Activated CD8-positive, alpha-beta memory T cell treated with anti-CD3 and anti-CD28 coated beads, Interleukin-2, amount 10 ng/mL, durations not matched to agents 7 days and 5 days (primary cell): ENCODE measurements at places on chromosomes 7 and 10. TPM values are rescaled to one million over a fixed set of nuclear protein-coding genes. Genes with fewer than 3 reads are reported as not detected.
A peak's percentile ranks its signal among the peaks of the same experiment; 100 is the strongest.

DNA sequence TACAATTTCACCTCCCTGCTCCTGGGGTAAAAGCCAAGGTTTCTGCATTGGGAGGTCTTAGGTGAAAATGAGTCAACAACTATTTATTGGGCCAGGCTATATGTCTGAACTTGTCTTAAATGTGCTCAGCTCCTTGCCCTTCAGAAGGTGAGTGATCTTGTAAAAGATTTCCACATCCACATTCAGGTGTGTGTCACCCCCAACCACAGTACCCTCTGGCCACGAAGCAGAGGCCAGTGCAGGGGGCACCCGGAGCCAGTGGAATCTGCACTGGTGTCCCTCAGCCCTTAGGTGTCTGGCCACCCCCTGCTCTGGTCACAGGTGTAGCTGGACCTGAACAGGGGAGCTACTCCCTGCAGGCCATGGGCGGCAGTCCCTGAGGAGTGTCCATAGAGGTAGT lies 198.5 kb downstream of the PAXIP1 start:
- no peak for DNase-seq

DNA sequence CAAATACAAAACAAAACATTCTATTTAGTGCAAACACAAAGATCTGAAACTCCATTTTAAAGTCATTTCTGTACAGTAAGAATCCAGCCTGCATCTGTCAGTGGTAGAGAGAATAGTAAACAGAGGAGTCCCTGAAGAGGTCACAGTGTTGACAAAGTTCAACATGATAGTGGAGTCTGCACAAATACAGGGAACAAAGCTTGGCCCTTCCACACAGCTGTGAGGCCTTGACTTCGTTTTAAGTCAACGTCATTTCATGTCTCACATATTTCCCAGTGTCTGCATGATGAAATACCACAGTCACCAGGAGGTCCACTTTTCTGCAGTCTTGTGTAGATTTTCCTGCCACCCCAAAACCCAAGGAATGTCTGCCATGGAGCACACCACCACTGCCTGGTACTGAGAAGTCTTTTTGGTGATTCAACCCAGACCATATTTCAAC lies 33.0 kb downstream of the CYP26A1 start:
- DNase-seq: no peak

DNA sequence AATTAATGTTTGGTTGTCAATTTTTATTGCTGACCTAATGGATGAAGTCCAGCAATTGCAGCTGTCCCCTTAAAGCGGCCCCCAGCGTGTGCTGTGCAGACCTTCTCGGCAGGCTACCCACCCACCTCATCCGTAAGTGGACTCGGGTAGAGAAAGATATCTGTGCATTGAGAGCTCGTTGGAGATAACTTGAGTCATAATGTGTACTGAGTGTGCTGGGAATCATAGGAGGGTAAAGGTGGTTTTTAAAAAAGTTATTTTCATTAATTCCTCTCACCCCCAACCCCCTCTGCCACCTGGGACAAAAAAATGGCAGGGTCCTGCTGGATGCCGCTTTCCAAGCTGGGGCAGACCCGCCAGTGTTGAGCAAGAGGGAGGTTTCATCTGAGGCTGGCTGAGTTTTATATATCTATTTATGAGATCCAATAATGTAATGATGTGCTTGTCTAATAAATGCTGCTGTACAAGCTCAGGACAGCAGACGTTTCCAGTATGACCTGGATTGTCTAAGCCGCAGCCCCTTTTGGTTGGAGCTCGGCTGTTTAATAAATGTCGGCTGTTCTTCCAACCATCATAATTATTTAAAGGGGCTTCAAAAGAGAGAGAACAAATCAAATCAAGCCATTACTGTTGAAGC lies 119.1 kb downstream of the NKX6-2 start:
- no peak for DNase-seq

DNA sequence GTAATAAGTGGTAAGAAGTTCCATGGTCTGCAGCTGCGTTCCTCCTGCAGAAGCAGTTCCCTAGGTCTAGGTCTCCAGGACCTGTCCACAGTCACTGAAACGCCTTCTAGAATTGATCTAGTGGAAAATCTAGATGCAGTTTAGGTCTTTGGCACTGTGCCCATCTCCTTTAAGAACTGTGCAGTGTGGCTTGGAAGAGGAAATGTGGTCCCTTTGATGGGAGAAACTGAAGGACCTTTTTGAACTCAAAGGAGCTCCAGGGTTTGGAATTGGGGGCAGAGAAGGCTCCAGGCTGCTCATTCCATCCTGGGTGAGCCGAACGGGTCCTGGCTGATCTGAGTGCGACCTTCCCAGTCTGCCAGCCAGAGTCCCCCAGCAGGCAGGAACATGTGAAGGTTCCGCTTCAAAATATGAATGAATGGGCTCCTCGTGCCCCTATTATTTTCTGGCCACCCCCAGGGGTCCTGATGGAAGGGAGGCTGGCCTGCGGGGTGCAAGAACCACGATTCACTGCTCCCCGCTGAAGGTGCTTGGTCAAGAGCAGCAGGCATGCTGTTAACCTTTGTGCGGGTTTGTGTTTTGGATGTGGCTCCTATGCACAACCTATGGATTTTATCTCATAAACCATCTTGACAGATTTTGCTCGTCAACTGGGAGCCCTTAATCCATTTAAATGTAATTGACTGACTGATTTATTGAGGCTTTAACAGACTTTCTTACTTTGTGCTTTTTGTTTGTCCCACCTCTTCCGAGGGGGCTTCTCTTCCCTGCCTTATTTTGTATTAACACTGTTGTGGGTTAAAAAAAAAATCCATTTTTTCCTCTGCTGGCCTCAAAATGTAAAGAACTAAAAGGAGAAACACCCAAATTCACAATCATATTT lies 36.7 kb downstream of the ZNF467 start:
- no peak for DNase-seq

DNA sequence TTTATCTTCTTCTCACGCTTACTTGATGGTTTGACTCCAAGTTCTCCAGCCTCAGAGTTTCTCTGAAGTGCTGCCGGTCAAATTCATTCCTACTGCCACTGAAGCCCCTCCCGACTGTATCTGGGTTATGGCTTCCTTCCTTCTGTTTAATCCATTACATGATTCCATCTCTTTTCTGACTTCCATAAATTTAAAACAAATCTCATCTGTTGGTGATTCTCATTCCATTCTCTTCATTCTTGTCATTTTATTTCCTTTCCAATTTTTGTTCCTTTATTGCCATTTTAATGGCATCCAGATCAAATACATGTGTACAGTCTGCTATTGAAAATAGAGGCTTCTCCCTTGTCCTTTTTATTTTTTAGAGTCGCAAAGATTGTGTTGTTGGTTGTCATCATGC lies 25.4 kb upstream of the HIBADH start:
- DNase-seq: no peak

DNA sequence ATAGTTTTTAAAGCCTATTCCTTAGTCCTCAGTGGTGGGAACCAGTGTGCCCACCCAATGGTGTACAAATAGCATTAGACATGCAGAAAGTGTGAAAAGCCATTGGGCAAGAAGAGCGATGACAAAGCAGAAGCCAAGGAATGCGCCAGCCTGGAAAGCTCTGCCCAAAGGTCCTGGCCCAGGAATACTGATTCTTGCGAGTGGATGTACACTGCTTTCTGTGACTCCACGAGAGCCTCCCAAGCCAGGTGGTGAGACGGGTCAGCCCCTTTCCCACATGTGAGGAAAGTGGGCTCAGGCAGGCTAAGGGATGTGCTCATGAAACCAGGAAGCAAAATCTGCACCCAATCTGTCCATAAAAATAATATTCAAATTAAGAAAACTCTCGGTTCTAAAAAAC lies 106.6 kb downstream of the ADCY1 start:
- DNase-seq: peak; percentile 26

Gene CTBP2
- total RNA-seq: 0.82 TPM

Gene FFAR4
- not detected for total RNA-seq

Gene GALNT17
- total RNA-seq: not detected

Gene PALS2
- 28.1 TPM for total RNA-seq
